ENCODE measurements at places on chromosomes 7 and 10.
A peak's percentile ranks its signal among the peaks of the same experiment; 100 is the strongest.

DNA sequence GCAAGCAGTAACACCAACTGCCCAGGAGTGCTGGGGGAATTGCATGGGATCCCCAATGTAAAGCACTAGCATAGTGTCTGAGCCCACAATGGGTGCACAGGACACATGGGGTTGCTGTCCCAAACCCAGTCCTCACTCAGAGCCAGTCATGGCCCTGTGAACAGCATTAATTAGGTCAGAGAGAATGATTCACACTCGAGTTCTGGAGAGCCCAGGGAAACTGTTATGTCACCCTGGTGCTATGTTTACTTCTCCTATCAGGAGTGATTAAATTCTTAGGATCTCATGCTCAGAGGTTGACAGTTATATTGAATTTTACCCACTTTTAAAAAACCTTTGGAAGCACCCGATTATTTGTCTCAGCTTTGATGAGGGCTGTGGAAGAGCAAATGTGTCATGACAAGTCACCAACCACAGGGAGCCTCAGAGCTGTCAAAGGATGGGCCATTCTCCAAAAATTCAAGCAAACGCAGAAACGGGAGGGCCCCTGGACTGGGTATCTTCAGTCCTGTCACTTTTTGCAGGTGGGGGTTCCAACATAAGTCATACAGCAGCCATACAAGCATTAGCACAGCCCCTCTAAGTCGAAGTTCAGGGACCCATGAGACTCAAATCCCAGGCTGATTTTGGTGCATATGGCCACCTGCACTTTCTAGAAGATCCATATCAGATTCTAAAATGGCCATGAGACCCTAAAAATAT, 1.3 kb upstream of the RASSF4 start:
- DNase-seq, result no peak

- no peak for DNase-seq
These were observed 122.0 kb upstream of the PPP2R2D start for GRCh38 chr10:131778842-131779241.

- DNase-seq, result no peak
These were observed 37.8 kb upstream of the LRRC17 start for GRCh38 chr7:102874966-102875365.

DNA sequence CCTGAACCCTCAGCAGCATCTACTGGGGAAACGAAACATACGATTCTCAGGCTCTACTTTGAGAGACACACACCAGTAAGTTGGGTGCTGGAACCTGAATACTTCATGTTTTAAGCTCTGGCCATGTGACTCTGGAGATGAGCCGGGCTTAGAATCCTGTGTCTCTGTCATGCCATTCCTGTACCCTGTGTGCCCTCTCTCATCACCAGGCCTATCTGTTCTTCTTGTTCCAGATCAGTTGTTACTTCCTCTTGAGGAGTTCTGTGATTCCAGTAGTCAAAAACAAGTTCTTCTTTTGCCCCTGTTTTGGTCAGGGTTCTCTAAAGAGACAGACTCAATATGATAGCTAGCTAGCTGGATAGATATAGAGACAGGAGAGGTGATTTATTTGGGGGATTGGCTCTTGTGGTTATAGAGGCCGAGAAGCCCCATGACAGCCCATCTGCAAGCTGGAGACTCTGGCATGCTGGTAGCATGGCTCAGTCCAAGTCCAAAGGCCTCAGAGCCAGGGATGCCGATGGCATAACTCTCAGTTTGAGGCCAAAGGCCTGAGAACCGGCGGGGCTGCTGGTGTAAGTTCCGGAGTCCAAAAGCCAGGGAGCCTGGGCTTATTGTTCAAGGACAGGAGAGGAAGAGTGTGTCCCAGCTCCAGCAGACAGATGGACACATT, 54.3 kb downstream of the CHN2 start:
- no peak for DNase-seq

- no peak for DNase-seq
These were observed 45.8 kb downstream of the ALDH18A1 start for GRCh38 chr10:95610727-95611126.

DNA sequence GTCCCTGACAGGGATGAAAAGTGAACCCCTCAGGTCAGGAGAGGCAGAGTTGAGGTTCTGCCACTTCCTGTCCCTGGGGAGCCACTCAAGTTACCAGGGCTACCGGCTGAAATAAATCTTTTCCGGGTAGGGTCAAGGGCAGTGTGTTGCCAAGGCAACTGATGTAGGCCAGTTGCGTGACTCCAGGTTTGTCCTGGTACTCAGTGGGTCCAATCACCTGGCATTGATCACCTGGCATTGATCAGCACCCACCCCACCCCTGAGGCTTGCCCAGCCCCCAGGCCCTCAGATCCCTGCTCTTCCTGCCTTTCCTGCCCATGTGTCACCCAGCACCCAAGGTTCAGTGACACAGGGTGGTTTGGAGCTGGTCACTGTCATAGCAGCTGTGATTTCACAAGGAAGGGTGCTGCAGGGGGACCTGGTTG, 5.9 kb downstream of the SAP25 start:
- DNase-seq, result no peak

DNA sequence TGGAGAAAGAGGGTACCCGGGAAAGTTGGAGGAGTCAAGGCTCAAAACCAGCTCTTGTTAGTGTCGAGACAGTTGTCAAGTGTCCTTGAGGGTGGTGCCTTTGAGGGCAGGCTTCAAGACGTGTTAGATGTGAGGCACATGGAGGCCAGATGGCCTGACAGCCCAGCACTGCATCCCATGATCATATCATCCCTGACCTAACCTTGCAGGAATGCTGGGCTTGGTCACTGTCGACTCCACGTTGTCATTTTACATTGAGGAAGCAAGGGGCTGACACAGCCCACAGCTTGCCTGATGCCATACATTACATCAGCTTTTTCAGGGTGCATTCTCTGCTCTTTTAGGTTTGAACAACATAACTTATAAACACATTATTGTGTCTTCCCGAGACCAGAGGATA, 114.1 kb downstream of the ABCA13 start:
- peak; percentile 16 for DNase-seq

DNA sequence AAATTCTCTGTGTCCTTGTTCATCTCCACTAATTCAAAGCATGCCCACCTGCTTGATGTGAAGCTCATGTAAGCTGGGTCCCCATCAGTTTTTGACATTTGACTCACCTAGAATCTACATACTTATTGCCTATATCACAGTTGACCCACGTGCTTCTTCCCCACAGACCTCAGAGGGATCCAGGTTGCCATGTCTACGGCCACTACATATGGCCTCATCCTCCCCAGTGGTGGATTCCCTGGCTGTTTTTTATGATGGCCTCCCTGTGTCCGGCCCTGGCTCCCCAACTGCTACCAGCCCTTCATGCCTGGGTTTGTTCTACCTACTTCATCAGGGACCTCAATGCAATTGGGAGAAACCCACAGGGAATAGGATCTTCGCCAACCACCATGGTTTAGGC, 187.4 kb upstream of the GDF10 start:
- no peak for DNase-seq

- no peak for DNase-seq
These were observed at the start of gene C10orf90 for GRCh38 chr10:126670056-126670894. C10orf90 (minus strand) TSS chr10:126670693; CDS start chr10:126670480, 213 bp downstream.

DNA sequence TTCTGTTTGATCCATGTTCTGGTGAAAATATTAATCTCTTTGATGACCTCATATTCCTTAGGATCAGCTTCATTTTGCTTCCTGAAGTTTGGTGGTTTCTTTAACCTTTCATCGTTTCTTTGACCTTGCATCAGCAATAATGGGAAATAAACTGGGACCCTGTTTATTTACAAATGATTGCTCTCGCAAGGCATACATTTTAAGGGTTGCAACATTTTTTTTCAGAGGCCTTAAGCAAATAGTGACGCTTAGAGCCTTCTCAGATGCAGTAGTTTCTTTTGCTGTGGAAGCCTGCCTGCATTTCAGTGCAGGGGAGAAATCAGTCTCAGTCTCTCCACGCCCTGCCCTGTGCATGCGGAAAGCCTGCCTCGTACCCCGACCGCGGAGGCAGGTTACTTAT, 139.1 kb upstream of the NPS start:
- DNase-seq, result no peak

DNA sequence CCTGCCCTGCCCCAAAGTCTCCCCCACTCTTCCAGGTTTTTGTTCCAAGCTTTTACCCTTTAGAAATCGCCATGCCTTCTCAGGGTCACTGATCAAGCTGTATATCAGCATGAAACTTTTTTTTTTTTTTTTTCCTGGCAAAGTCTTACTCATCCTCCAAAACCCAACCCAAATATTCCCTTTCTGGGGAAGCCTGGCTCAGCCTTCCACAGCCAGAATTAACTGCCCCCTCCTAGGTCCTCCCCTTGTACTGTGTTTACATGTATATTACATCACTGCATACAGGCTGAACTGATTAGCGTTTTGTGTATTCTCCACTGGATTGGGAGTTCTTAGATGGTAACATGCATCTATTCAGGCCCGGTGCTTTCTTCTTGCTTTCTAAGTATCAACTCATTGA, 4.6 kb upstream of the NOBOX start:
- DNase-seq, result peak; percentile 20

DNA sequence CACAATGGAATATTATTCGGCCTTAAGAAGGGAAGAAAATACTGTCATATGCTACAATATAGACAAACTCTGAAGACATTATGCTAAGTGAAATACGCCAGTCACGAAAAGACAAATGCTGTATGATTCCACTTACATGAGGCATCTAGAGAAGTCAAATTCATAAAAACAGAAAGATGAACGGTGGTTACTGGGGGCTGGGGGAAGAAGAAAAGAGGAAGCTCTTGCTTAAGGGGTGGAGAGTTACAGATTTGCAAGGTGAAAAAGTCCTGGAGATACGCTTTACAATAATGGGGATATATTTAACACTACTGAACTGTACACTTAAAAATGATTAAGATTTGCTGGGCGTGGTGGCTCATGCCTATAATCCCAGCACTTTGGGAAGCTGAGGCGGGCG, 49.0 kb downstream of the PSMC2 start:
- no peak for DNase-seq

DNA sequence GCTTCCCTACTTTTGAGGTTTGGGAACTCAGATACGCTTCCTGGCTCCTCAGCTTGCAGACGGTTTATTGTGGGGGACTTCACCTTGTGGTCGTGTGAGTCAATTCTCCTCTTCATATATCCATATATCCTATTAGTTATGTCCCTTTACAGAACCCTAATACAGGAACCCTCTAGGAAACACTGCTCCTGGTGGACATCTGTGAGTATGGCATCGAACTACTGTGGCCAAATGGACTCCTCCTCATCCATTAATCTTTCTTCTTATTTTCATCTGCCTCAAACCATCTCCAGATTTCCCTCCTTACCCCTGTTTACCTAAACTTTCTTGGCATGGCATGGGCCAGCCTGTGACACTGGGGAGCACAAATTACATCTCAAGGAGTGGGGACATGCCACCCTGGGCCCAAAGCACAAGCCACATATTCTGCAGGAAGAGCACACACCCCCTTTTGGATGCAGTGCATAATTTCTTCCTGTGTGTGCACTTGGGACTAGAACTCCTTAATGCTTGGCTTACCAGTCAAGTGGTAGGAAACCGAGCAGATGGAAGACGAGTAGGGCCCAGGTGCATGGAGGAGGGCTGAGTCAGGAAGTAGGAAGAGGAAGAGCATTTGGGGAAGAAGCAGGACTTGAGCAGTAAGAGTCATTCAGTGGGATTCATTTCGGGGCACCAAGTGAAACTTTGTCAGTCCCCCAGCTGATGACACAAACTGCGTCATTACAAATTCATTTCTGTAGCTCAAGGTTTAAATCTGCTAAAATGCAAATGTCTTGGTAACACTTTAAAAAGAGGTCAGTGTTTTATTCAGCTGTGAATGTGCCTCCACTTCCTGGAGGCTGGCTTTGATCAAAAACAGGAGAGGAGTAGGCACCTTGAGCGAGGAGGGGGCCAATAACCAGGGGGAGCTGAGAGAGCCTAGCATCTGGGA, 80.8 kb upstream of the PLXNA4 start:
- DNase-seq, result no peak

DNA sequence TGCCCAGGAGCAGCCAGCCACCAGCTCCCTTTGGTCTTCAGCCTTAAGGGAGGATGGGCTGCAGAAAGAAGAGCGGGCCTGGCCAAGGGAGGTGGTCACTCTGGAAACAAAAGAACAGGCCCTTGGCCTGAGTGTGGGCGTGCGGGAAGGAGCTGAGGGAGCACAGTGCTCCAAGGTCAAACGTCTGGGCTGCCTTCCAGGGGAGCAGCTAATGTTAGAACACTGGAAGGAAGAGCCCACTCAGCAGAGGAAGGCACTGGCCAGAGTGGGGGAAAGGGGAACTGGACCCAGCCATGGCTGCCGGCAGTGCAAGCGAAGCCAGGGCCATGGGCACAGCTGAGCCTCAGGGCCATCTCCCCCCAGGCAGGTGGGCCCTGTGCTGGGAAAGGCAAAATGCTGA, 42.7 kb downstream of the FAM53B start:
- peak; percentile 56 for DNase-seq

- no peak for DNase-seq
These were observed 276.3 kb downstream of the ADARB2 start for GRCh38 chr10:1461016-1461415.

GRCh38 chr7:41188163-41189130, 514.4 kb downstream of the INHBA start:
- peak; percentile 16 for DNase-seq

- DNase-seq, result no peak
These were observed 819 bp downstream of the HYCC1 start for GRCh38 chr7:23012908-23013714.

DNA sequence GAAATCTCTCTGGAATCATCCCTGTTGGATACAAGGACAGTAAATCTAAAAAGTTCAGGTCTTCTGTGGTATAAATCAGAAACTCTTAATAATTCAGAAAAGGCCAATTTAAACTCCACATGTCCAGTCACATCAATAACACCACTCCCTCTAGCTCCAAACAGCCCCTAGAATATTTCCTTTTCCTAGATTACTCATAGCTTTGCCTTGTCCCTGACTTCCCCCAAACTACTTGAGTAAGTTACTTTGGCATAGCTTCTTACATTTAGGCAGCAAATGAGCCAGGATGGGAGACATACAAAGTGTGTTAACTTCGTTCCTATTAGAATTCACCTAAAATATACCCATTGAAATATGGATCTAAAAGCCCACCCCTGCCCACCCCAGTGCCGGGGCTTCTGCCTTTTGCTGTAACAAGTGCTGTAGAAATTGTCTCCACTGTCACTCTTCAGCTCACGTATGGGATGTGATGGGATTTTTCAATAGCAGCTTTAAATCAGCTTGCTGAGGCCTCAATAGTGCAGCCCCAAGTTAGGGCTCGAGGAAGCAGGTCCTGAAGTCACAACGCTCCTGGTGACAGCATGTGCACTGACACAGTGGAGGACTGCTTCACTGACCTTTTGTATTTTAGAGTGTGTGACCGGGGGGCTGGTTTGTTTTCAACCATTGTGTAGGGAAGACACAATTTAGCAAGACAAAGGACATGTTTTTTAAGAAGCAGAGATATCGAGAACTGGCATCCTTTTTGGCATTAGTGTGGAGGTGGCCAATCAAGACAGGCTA, 218.2 kb upstream of the KMT2E start:
- no peak for DNase-seq

Data from AG09319 (cell line).